ENCODE measurements at places on chromosomes 5 and 9.
A peak's percentile ranks its signal among the peaks of the same experiment; 100 is the strongest.

DNA sequence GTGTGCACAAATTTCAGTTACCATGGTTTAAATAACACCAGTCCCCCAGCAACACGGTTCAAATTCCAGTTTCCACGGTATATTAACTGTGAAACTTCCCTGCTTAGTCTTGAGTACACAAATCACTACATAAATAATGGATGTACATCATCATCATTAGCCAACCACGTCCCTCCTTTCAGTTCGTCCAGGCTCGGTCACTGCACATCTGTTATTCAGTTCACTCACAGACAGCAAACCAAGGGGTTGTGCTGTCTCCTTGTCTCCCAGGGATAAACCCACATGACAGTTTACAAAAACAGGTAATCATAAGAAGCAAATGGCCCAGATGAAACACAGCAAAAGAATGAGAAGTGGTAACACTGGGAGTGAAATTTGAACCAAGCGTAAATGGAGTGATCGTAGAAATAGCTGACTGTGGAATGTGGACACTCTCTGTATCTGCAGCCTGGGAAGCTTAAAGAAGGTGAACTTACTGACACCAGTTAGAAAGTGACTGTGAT is 61.0 kb upstream of the RAD23B start:
- no peak for DNase-seq

DNA sequence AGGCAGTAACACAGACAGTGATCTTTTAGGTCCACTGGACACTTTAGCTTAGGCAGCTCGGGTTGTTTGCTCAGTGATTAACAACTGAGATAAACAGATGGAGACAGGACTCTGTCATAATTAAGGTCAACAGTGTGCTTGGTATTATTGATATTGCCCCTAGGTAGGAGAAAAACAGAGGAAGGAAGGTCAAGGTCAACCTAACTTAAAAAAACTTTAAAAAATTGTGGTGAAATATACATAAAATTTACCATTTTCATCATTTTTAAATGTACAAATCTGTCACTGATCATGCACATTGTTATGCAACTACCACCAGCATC is 2.1 kb upstream of the HSPA4 start:
- DNase-seq, result no peak

DNA sequence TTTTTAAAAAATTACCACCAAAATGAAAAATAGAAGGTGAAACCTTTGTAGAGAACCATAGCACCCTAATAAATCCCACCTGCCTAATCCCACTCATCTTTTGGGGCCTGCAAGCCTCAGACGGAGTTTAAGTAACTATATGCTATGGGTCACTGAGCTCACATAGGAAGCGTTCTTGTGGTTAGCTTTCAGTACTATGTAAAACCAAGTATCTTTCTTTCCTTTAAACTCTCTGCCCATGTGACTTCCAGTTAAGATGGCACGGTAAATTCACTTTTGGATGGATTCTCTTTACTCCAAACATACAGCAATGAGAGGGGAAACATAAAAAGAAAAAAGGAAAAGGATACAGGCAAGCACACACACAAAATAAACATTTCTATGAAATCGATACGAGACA is 50.9 kb downstream of the FANCC start:
- DNase-seq, result no peak

DNA sequence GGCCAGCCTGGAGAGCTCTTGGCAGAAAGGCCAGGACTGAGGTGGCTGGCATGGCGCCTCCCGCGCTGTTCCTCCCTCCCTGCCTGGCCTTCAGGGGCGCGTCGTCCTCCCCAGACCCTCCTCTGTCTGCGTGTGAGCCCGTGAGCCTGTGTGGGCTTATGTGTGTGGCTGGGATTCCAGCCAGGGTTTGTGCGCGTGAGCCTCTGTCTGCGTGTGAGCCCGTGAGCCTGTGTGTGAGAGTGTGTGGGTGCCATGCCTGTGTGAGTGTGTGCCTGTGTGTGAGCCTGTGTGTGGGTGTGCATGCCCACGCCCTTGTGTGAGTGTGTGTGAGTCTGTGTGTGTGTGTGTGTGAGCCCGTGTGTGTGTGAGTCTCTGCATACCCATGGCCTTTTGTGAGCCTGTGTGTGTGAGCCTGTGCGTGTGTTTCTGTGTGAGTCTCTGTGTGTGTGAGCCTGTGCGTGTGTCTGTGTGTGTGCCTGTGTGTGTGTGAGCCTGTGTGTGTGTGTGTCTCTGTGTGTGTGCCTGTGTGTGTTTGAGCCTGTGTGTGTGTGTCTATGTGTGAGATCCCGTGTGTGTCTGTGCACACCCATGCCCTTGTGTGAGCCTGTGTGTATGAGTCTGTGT is 13.0 kb downstream of the RXRA start:
- DNase-seq, result no peak

DNA sequence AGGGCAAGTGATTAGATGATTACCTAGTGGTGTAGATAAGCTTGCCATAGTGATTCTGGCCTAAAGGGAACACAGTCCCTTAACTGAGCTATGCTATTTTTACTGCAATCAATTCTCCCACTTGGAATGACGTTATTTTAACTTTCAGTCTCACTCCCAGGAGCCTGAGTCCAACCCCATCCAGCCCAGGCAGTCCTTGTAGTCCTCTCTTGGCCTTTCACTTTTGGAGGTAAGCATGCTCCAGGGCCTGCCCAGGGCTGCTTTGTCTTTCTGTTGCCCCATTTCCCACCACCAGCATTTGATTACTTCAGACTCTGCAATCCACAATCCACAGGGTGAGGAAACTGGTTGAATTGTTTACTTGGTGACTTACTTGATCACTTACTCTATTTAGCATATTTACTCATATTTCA is 233.0 kb downstream of the CD180 start:
- no peak for DNase-seq

DNA sequence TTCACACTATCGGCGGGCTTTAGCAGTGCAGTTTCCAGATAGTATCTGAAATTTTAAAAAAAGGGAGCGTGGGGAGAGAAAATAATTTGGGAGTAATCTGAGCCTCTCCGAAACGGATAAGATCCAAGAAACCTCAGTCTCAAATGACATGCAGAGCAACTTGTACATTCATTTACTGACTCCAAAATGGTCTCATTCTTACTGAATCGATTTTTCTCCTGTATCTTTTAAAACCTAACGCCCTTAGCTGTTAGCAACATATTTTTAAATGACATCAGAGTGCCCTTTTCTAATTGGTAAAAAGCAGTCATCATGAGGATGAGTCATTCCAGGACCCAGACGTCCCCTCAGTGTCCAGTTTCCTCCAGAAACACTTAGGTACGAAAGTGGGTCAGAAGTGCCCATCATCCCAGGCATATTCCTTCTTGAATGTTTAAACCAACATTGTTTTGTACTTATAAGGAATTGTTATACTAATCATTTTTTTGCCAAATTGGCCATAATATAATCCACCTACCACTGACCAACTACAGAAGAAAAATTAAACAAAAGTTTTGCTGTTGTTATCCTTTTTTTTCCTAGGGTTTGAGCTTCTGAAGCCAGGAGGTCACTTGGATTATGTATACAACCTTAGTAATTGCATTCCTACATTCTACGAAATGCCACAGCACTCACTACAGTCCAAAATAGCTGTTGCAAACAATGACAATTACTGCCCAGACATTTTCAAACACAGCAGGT is 354.4 kb downstream of the ADAMTS6 start:
- no peak for DNase-seq

- DNase-seq, result no peak
These were observed 40.8 kb downstream of the LIFR start for GRCh38 chr5:38515646-38516045.

DNA sequence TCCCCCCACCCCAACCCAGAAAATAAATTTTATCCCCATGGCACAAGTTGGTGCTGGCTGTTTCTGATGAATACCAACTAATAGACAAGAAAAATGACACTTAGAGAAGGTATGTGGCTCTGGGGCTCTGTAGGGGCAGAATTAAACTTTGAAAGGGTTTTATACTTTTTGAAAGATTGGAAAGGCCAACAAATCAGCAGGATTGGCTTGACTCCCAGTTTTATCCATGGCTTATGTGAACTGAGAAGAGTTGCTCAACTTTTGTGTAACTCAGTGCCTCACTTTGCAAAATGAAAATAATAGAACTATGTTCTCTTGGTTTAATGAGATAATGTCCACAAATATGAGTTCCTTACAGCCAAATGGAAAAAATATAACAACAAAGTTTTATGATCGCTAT is 288.9 kb upstream of the KIF2A start:
- DNase-seq, result no peak

DNA sequence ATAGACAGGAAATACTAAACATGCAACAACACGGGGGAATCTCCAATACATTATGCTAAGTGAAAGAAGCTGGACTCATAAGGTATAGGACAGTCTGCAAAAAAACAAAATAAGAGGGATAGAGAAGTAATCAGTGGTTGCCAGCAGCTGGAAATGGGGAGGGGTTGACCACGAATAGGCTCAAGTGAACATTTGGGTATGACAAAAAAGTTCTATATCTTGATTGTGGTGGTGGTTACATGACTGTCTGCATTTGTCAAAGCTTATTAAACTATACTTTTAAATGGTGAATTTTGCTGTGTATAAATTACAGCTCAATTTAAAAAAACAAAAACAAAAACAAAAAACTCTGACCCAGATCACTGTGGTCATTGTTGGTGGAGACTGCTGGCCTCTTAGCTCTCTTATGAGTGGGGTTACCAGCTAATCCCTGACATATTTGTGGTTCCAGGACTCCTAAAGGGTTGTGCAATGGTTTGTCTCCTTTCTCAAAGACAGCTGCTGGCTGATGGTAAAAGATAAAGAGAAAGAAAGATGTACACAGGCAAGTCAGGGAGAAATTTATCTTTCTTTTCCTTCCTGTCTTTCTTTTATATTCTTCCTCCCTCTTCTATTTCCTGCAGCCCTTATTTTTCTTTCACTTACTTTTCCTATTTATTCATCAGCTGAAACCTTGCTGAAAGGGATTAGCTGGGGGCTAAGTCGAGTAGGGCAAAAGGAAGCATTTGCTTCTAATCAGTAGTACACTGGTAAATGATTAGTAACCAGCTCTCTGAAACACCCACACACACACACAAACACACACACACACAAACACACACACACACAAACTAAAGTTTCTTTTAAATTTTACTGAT is 42.6 kb upstream of the APC start:
- DNase-seq, result no peak

- no peak for DNase-seq
These were observed 60.9 kb upstream of the ORM1 start for GRCh38 chr9:114261987-114262386.

- DNase-seq, result no peak
These were observed 94.9 kb upstream of the MINAR2 start for GRCh38 chr5:129653057-129653375.

GRCh38 chr5:176184608-176185132 is 53.6 kb upstream of the SIMC1 start:
- DNase-seq, result no peak

- DNase-seq, result no peak
These were observed 1.0 kb downstream of the ADAMTS13 start for GRCh38 chr9:133423216-133423615.

- no peak for DNase-seq
These were observed 1.1 kb downstream of the PLPP6 start for GRCh38 chr9:4662989-4663792.

DNA sequence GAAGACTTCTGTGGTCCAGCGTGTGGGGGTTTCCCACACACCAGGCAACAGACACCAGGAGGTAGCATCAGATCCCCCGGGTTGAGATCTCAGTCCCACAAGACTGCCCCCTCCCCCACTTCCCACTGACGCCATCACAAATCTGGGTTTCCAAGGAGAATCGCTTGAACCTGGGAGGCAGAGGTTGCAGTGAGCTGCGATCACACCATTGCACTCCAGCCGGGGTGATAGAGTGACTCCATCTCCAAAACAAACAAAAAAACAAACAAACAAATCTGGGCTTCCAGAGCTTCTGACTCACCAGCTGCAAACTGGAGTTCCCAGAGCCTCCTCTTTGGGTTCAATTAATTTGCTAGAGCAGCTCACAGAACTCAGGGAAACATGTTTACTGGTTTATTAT is 4.7 kb upstream of the GBGT1 start:
- no peak for DNase-seq

DNA sequence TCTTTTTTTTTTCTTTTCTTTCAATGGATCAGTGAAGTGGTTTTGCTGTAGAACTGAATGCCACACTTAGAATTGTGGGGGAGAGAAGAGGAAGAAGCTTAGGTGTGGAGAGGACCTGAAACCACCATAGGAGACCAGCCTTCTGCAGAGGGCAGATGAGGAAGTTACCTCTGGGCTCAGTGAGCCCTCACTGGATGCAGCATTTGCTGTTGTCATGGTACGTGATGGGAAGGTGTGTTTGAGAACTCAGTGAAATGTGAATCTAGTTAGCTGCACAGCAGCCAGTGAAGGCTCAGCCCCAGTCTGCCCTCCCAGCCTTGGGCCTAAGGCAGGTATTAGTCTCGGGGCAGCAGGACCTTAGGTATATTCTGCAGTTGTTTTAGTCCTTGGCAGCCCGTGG is 17.5 kb downstream of the CYFIP2 start:
- peak; percentile 22 for DNase-seq

- DNase-seq, result no peak
These were observed 36.3 kb upstream of the RLN1 start for GRCh38 chr9:5375790-5376477.

DNA sequence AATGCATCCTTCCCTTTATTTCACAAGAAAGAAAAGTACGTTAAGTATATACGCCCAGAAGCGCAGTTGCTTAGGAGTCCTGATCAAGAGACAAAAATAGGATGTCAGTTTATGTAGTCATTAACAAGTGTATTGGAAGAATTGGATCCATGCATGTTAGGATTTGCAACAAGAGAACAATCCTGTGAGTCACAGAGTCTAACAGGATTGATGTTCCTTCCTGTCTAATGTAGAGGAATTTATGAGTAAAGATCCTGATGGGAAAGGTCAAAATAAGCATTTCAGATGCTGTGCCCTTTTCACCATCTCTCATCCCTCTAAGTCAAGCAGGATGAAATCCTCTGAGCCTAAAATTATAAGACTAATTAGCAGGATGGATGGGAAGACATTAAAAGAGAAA is 406.0 kb upstream of the GRIA1 start:
- no peak for DNase-seq

- DNase-seq, result no peak
These were observed 104.1 kb downstream of the CMYA5 start for GRCh38 chr5:79793722-79794121.

DNA sequence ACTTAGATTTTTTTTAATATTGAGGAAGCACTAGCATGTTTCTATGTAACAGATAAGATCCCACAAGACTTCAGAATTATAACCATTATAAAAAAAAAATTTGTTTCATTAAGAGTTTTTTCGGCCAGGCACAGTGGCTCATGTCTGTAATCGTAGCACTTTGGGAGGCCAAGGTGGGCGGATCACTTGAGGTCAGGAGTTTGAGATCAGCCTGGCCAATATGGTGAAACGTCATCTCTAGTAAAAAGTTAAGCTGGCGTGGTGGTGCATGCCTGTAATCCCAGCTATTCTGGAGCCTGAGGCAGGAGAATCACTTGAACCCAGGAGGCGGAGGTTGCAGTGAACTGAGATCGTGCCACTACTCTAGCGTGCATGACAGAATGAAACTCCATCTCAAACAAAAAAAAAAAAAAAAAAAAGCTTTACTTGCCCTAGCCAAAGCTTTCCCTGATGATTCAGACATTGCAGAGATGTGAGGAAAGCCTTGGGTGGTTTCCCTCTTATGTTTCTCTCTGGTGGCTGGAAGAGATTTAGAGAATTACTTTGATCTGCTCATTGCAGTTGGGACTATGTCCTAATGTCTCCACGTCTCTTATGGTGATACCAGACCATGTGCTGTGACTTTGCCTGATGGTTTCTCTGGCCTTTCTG is 65.4 kb downstream of the EGFLAM start:
- no peak for DNase-seq

All from stimulated activated naive CD8-positive, alpha-beta T cell treated with anti-CD3 and anti-CD28 coated beads, Interleukin-15, Interleukin-2, amounts not matched to agents 100 U/mL and 50 U/mL, for 24 hours (primary cell).